ENCODE measurements at places on chromosomes 1 and 21.

- no peak for DNase-seq
Observed at GRCh38 chr1:189659731-189660130, 817.9 kb downstream of the BRINP3 start.

DNA sequence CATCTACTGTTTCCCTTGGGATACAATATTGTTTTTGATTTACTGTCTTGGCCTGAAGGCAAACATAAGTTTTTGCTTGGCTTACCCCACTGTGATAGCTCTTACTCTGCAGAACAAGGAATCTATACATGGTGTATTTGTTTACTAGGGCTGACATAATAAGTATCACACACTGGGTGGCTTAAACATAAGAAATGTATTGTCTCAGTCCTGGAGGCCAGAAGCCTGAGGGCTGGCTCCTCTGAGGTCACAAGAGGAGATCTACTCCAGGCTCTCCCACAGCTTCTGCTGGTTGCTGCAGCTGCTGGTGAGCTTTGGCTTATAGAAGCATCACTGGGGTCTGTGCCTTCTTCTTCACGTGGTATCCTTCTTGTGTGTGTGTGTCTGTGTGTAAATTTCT lies 30.7 kb upstream of the IGSF5 start:
- DNase-seq, result no peak

- no peak for DNase-seq
Observed at GRCh38 chr1:48499211-48499735, 27.3 kb upstream of the SPATA6 start.

DNA sequence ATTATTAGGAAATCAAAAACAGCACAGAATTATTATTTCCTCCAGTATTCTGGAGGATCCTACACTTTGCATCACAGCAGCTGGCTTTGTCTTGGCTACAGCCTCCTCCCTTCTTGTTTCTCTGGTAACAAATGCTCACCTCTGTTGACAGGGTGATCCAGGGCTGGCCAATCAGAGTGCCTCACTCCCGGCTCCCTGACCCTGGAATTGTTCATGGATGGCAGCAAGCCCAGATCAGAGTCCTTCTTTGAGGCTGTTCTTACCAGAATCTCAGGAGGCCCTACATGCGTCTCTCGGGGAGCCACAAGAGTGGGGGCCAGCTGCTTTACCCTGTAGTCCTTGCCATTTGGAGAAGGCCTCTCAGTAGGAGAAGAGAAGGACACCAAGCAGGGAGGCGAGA lies 48.4 kb upstream of the IGSF5 start:
- no peak for DNase-seq

DNA sequence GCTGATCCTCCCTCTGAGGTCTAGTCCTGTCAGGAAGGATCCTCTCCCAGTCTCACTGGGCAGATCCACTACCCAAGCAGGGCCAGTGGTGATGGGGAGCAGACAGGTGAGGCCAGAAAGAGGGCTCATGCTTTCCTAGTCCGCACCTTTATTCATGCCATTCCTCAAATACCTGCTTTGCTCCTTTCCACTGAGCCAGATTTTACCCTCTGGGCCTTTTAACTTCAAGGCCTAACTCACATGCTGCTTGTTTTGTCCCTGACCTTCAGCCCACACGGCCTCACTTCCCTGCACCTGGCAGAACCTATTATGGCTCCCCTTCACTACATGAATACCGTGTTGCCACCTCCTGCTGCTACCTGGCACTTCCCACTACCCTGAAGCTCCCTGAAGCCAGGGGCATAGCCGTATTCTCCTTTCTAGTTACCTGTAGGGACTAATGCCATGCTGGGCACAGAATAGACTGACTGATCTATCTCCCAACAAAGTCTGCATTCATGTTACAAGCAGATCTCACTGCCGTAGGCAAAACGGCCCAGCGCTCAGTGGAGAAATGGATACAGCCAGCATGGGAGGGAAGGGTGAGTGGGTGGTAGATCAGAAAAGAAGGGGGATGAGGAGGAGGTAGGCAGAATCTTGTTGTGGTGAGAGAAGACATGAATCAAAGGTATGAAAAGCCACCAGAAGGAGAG lies 36.1 kb upstream of the GOLT1A start:
- DNase-seq, result no peak
